ENCODE measurements at places on chromosomes 5 and 9.

DNA sequence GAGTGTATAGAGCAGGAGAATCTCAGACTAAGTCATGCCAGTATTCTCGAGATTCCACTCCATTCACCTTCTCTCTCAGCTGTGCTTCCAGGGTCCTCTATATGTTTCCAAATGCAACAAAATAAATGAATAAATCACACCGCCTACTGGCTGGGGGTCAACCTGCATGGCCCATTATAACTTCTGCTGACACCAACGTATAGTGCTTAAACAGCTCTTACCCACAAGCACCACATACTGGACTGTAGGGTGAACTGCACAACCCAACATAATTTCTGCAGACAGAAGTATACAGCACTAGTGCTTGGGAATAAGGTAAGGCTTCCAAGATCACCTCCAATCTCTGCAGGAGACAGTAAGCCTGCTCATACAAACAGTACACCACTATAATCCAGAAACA, 33.1 kb upstream of the HTR4 start:
- DNase-seq = no peak

DNA sequence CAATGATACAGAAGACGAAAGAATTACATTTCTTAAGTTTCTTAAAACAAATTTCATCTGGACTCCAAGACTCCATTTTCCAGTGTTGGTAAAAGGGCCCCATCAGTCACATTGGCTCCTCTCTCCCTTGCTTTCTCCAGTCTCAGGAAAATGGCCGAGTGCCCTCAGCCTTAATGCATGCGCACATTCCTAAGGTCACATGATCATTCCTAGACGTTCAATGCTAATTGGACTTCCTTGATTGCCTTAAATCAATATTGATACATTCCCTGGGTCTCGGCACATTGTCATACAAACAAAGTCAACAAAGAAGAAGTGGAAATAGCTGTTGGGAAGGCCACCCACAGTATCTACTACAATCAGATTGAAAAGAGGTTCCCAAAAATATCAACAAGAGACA, 413.6 kb upstream of the GRAMD2B start:
- DNase-seq = no peak

- peak; percentile 10 for DNase-seq
These were observed 64.6 kb downstream of the SH3TC2 start for GRCh38 chr5:148998174-148998797.

GRCh38 chr9:81849631-81850259, 78.5 kb upstream of the SPATA31D4 start:
- DNase-seq = no peak

DNA sequence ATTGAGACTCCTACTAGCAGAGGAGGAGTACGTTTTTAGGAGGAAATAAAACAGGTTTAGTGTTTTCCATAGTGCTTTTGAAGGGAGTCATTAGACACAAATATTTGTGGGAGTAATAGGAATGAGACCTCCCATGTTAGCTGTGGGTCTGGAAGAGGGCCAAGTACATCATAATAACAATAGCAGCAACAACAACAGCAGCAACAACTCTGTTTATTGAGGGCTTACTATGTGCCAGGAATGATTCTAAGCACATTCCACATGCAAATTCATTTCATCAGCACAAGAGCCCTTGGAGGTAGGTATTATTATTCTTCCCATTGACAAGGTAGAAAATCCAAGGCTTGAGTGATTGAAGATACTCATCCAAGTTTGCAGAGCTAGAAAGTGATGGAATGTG, 384.2 kb upstream of the RPS23 start:
- DNase-seq = no peak

DNA sequence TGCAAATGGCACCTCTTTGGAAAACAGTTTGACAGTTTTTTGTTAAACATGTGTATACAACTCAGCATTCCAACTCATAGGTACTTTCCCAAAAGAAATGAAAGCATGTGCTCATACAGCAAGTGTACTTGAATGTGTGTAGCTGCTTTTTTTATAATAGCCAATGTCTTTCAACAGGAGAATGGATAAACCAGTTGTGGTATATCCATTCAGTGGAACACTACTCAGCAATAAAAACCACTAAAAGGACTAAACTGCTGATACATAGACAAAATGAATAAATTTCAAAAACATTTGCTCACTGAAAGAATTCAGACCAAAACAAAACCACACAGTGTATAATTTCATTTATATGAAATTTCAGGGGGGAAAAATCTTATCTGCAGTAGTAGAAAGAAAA, 267.3 kb downstream of the NR2F1-AS1 start:
- DNase-seq = no peak

GRCh38 chr9:100670719-100671118, 92.8 kb downstream of the CAVIN4 start:
- DNase-seq = no peak
